ENCODE measurements at places on chromosomes 6 and 20.

DNA sequence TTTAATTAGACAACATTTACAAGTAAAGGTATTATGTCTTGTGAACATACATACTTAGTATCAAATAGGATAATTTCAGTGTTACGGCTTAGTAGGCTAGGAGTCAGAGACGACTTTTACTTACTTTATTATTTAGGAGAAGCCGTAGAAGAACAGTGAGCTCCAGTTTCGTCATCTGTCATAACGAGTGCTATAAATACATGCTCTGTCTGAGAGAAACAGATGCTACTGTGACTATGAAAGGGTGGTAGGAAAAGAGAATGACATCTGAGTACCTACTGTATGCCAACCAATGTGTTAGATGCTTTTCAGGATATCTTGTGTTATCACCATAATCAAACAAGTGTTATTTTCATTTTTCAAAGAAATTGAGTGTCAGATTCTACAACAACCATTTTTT lies 119.0 kb downstream of the EYA4 start:
- no peak for DNase-seq

DNA sequence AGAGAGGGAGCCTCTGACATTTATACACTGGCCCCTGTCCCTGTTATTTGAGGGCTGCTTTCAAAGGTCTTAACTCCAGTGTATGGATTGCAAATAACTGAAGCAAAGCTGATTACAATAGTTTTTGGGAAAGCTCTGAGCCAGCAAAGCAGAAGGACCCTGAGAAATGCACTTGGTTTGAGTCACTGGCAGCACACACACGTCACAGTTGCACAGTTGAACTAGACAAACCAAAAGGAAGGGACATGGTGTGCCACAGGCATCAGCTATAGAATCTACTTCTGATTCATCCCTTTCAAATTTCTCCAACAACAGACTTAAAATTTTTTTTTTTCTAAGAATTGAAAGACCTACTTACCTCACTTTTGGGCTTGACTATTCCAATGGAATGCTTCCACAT lies 56.4 kb downstream of the SNRNP48 start:
- no peak for DNase-seq

DNA sequence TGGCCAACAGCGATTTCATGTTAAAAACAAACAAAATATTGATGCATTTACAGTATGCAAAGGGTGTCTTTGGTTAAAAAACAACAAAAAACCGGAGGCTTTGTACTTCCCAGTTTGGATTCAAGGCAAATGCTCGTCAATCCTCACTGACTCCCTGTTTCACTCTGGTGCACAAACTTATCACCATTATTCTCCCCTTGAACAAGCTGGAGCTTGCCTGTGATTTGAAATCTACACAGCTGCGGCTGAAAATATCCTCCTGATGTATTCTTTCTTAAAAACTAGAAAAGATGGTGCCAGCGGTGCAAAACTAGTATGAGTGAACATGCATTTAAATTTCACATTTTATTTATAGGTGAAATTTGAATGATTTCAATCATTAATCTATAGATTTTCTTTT lies 3.3 kb downstream of the PERP start:
- DNase-seq = no peak

GRCh38 chr6:37492236-37492972 lies 7.3 kb downstream of the CCDC167 start:
- DNase-seq = no peak

- no peak for DNase-seq
Measured at GRCh38 chr20:47521059-47521808, 19.5 kb downstream of the NCOA3 start.

DNA sequence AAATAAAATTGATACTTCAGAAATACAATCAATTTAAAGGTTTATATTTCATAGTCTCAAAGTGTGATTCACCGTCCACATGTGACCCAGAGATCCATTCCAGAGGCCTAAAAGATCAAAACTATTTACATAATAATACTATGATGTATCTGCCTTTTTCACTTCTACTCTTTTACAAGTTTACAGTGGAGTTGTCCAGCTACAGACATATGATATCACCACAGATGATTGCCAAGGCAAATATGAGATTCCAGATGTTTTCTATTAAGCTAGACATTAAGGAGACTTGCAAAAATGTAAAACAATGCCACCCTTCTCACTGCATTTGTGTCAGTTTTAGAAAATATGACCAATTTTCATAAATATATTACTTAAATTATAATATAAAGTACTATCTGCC lies 443.7 kb downstream of the GJA1 start:
- DNase-seq = no peak

DNA sequence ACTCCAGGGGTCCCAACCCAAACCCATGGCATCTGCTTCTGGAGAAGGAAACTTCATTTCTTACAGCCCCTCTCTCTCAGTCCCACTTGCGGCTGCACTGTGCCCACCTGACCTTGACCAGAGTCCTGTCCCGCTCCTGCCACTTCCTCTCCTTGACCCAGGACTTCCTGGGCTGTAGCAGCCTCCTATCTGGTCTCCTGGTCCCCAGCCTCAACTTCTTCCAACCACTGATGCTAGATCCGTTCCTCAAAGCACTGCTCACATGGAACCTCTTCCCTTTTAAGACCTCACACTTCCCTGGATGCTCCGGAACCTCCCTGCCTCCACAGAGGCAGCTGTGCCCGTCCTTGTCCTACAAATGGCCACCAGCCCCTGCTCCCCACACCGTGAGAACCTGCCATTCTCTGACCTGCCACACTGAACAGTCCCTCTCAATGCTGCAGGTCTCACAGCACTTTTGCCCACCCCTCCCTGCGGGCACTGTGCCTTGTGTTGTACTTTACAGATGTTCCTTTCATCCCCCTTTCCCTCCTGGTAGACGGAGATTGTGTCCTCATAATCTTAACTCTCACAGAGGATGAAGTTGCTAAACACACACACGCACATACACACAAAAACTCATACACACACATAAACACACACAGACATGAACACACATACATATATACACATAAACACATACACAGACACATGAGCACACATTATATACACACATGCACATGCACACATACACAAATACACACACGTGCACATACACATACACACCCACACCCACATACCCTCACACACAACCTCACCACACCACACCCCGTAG lies 59.6 kb upstream of the NXT1 start:
- no peak for DNase-seq

GRCh38 chr6:142886431-142887170 lies 58.4 kb downstream of the HIVEP2 start:
- DNase-seq = no peak

GRCh38 chr6:3919130-3919628 lies 70.0 kb downstream of the FAM50B start:
- no peak for DNase-seq

DNA sequence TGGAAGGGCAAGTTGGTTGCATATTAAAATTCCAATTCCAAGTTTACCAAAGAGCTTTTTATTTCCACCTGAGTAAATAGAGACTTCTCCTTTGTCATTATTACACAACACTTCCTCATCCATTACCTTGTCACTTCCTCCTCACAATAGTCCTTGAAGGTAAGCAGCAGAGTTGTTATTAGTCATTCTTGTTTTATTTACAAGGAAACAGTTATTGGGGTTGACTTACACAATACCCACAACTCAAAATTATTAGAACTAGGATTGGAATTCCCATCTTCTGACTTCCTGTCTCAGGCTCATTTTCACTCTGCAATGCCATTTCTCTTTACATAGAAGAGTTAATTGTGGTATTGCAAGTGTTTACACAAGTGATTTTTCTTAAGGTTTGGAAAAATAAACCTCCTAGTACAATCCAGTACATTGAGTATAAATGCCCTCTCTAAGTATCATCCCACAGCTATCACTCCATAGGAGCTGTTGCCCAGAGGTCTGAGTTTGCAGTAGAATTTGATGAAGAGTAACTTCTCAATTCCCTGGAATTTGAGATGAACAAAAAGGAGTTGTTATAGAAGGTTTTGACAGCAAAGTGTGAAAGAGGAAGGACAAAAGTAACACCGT lies 28.9 kb upstream of the MTRF1L start:
- DNase-seq = no peak

- DNase-seq = no peak
Measured at GRCh38 chr6:106051226-106051625, 34.9 kb upstream of the PRDM1 start.

All from retina (tissue), 1 donor.